ENCODE measurements at places on chromosomes 7 and 10. TPM values are rescaled to one million over a fixed set of nuclear protein-coding genes. Genes with fewer than 3 reads are reported as not detected.

Gene CPA2
- total RNA-seq = 0.11 TPM

Gene KLF14
- total RNA-seq = 0.86 TPM

- DNase-seq = no peak
Measured at GRCh38 chr7:51077316-51077986, 239.2 kb downstream of the COBL start.

- DNase-seq = no peak
Measured at GRCh38 chr10:5484205-5484604, 15.2 kb downstream of the CALML5 start.

Gene GDF2
- not detected for total RNA-seq

- DNase-seq = no peak
Measured at GRCh38 chr10:113427811-113428558, 124.9 kb upstream of the HABP2 start.

GRCh38 chr10:35555962-35556930 is 48.9 kb upstream of the GJD4 start:
- DNase-seq = no peak

DNA sequence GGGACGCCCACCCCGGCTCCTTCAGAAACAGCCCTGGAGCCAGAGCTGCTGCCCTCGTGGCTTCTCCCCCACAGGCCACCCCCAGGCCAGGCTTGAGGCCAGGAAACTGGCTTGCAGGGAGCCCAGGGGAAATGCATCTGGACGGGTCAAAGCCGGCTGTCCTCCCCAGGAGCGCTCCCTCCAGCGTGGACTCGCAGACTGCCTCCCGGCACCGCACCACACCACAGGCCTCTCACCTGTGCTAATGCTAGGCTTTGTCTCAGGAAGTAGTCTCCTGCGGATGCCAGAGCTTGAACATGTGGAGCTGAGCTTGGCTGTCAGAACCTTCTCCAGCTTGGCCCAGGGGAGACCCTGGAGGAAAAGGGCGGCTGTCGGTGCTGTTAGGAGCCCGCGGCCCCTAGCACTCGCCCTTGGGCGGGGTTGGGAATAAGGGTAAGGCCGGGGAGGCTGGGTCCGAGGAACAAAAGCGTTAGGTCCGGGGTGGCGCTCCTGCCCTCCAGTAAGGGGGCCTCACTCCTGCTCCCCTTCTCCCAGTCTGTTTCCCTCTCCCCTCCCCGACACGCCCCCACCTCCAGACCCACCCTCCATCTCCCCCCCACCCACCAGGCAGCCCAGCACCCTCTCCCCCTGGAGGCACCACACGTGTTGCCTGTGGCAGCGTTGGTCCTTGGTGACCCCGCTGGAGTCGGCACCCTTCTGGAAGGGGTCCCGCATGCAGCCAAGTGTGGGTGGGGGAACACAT is 21.6 kb upstream of the DRGX start:
- DNase-seq = no peak
